Pulmonary artery endothelial cell (primary cell): ENCODE measurements at places on chromosomes 16 and 17. TPM values are rescaled to one million over a fixed set of nuclear protein-coding genes. Genes with fewer than 3 reads are reported as not detected.

Gene TMC5
- total RNA-seq, result not detected in 2 replicates

Gene MAPT
- 0.07 and 0.18 TPM in 2 replicates for total RNA-seq

Gene C1QL1
- 0.11 and 0.20 TPM in 2 replicates for total RNA-seq

Gene STAC2
- total RNA-seq, result not detected in 2 replicates

Gene SRL
- total RNA-seq, result 0.07 and 0.11 TPM in 2 replicates

Gene EIF5A
- 799 and 805 TPM in 2 replicates for total RNA-seq

Gene CDK3
- total RNA-seq, result 1.1 and 1.2 TPM in 2 replicates

Gene PRSS33
- not detected in 2 replicates for total RNA-seq

Gene FBXW10
- under 0.01 TPM in 1 of 2 replicates, not detected in the other for total RNA-seq

Gene SLC38A8
- total RNA-seq, result not detected in 2 replicates

Gene CA5A
- not detected in 2 replicates for total RNA-seq

Gene ARHGDIG
- 1.5 and 12.3 TPM in 2 replicates for total RNA-seq

Gene RPH3AL
- total RNA-seq, result 4.7 and 5.4 TPM in 2 replicates

Gene RUNDC3A
- 0.07 and 0.21 TPM in 2 replicates for total RNA-seq

Gene CRYM
- total RNA-seq, result not detected in 2 replicates

Gene HAS3
- total RNA-seq, result 1.1 and 4.1 TPM in 2 replicates

Gene CDC27
- 178 and 195 TPM in 2 replicates for total RNA-seq

Gene TBC1D3C
- total RNA-seq, result 0.39 TPM in 1 of 2 replicates, not detected in the other

Gene LRRC37A
- total RNA-seq, result 1.4 and 2.5 TPM in 2 replicates

Gene GP2
- total RNA-seq, result not detected in 2 replicates

Gene CA4
- total RNA-seq, result 0.20 TPM in 1 of 2 replicates, not detected in the other

Gene ANKFN1
- total RNA-seq, result 0.42 and 1.5 TPM in 2 replicates

Gene HOXB7
- 0.11 and 0.59 TPM in 2 replicates for total RNA-seq

Gene DNAAF8
- total RNA-seq, result 0.33 and 0.42 TPM in 2 replicates

Gene CCDC144A
- total RNA-seq, result 2.6 and 7.2 TPM in 2 replicates

Gene IL17C
- not detected in 2 replicates for total RNA-seq

Gene NKD1
- total RNA-seq, result 0.07 and 0.11 TPM in 2 replicates

Gene GPR179
- not detected in 2 replicates for total RNA-seq

Gene ZNF778
- total RNA-seq, result 13.7 and 14.0 TPM in 2 replicates

Gene HSD11B2
- not detected in 2 replicates for total RNA-seq

Gene FNDC8
- total RNA-seq, result not detected in 2 replicates

Gene LITAFD
- not detected in 2 replicates for total RNA-seq

Gene KRT28
- not detected in 2 replicates for total RNA-seq

Gene SCO1
- total RNA-seq, result 41.2 and 47.5 TPM in 2 replicates

Gene TBC1D3H
- not detected in 2 replicates for total RNA-seq

Gene SYT17
- 0.49 and 0.59 TPM in 2 replicates for total RNA-seq

Gene KRTAP9-2
- not detected in 2 replicates for total RNA-seq

Gene IGF2BP1
- 0.21 and 0.40 TPM in 2 replicates for total RNA-seq

Gene ASIC2
- under 0.01 and 0.04 TPM in 2 replicates for total RNA-seq

Gene ESRP2
- total RNA-seq, result 0.13 and 0.25 TPM in 2 replicates

Gene PDF
- total RNA-seq, result 16.0 and 22.1 TPM in 2 replicates

Gene MFAP4
- not detected in 2 replicates for total RNA-seq

Gene HOXB9
- total RNA-seq, result not detected in 2 replicates

Gene TPSG1
- total RNA-seq, result not detected in 2 replicates

Gene TLCD3B
- 0.11 and 0.13 TPM in 2 replicates for total RNA-seq

Gene GRB7
- 0.04 TPM in 1 of 2 replicates, not detected in the other for total RNA-seq

Gene CASKIN1
- 0.04 and 0.26 TPM in 2 replicates for total RNA-seq

Gene NUBP1
- total RNA-seq, result 27.4 and 27.6 TPM in 2 replicates

Gene MFSD6L
- not detected in 2 replicates for total RNA-seq

Gene IFT20
- total RNA-seq, result 50.3 and 59.8 TPM in 2 replicates

Gene FBXO39
- total RNA-seq, result 0.28 and 1.4 TPM in 2 replicates

Gene BAHCC1
- 2.5 and 2.8 TPM in 2 replicates for total RNA-seq

Gene KRTAP9-6
- total RNA-seq, result not detected in 2 replicates

Gene CRYBA1
- not detected in 2 replicates for total RNA-seq

Gene CCL4L2
- not detected in 2 replicates for total RNA-seq

Gene GNG13
- total RNA-seq, result not detected in 2 replicates

Gene KCTD11
- 2.5 and 4.0 TPM in 2 replicates for total RNA-seq
